ENCODE measurements at places on chromosomes 1 and 21. TPM values are rescaled to one million over a fixed set of nuclear protein-coding genes. Genes with fewer than 3 reads are reported as not detected.

DNA sequence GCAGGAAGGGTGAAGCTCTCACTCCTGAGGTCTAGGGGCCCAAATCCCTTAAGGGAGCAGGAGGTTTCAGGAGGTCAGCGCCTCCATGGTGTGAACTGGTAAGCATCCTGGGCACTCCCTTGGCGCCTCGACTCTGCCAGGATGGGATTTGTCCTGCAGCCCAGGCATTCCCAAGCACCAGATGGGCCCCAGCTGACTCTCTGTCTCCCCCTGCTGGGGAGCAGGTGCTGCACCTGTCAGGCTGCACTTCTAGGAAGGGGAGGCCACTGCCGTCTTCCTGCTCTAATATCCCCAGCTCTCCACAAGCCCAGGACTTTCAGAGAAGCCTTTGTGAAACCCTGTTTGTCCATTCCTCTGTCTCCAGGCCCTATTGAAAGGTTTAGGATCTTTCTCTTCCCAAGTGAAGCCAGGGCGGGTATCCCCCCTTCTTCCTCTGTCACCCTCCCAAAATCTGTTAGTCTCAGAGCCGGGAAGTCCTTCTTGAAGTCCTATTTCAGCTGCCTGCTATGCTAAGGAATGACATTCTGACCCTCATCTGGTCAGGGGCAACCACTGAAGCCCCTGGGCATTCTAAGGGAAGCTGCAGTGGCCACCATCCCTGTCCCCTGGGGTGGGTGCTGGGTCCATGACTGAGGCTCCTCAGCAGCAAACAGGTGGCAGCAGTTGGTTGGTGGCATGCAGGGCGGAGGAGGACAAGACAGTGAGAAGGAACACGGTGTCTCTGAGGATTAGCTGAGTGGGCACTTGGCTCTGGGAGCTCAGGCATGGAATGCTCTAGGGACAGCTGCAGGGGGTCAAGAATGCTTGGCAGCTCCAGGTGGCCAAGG lies 3.2 kb downstream of the MYBPH start:
- peaks cover 12% of the 10 kb centered on the region for H3K4me1 ChIP-seq
- H3K4me3 ChIP-seq: no peak overlapping the region
- DNase-seq: peak; percentile 76
- no peaks in the 10 kb centered on the region for H3K27me3 ChIP-seq

- H3K27ac ChIP-seq: no peak overlapping the region
- DNase-seq: no peak
- no peaks in the 10 kb centered on the region for H3K36me3 ChIP-seq
Measured at GRCh38 chr1:66140072-66140471, 347.4 kb downstream of the PDE4B start.

GRCh38 chr1:111603979-111604378 lies 15.6 kb upstream of the RAP1A start:
- no peaks in the 10 kb centered on the region for H3K36me3 ChIP-seq
- DNase-seq: no peak
- H3K4me3 ChIP-seq: no peak overlapping the region
- no peaks in the 10 kb centered on the region for H3K27me3 ChIP-seq

DNA sequence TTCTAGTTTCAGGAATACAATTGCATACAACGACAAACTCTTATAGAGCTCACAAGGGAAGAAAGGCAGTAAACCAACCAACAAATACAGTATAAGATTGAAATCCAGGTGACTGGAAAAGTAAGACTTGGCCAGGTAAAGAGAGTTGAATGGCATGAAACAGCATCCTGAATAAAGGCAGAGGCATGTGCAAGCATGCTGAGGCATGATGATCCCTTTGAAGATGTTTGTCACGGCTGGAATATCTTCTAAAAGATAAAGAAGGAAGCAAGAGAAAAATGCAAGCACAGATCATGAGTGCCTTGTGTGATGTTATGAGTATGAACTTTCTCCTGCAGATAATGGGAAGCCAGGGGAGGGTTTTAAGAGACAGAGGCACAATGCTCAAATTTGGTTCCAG lies 83.3 kb upstream of the SPATA6 start:
- no peaks in the 10 kb centered on the region for H3K4me1 ChIP-seq
- no peak overlapping the region for H3K27ac ChIP-seq
- DNase-seq: no peak
- no peak overlapping the region for H3K4me3 ChIP-seq
- no peaks in the 10 kb centered on the region for H3K36me3 ChIP-seq
- no peaks in the 10 kb centered on the region for H3K27me3 ChIP-seq

DNA sequence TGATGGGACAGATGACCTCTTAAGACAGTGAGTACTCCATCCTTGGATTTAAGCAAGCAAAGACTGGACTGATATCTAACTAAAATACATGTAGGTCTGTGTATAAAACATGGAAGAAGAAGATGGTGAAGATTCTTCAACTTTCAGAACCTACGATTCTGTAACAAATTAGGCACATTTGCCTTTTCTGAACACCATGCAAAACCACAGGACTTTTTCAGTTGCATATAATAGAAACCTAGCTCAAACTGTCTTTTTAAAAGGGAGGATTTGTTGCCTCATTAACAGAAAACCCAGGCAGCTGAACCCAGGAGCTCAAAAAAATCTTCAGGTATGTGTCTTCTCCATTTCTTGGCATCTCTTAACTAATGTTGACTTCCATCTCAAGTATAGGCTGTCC lies 14.7 kb upstream of the TSPAN1 start:
- DNase-seq: no peak
- H3K36me3 ChIP-seq: no peaks in the 10 kb centered on the region
- H3K4me3 ChIP-seq: no peak overlapping the region

DNA sequence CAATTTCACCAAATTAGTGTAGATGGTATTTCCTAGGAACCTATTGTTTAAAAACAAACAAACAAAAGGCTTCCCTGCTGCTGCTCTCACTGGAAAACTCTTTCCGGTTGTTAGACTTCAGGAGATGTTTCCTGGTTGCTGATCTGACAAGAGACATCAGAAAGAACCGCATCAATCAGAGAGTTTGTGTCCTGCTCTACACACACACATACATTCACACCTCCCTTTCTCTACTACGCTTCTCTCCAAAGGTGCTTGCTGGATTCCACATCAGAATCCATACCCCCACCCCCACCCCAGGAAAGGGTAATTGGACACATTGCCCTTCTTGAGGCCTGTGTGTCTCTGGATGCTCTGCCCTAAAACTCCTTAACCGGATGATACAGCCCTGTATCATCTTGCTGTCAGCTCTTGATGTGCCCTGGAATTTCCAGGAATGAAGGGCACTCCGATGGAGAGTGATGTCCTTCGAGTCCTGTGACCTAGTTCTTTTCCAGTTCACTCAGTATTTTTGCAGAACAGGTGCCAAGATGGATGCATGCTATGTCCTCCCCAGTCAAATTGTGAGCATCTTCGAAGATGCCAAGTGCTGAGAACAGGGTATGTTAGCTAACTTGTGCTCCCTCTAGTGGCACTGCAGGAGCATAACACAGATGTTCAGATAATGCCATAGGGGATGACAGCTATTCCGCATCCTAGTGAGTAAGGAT lies 113.7 kb upstream of the SLC35F3 start:
- H3K27ac ChIP-seq: no peak overlapping the region
- H3K36me3 ChIP-seq: no peaks in the 10 kb centered on the region
- no peaks in the 10 kb centered on the region for H3K27me3 ChIP-seq
- H3K4me1 ChIP-seq: no peaks in the 10 kb centered on the region
- peak; percentile 73 for DNase-seq

GRCh38 chr21:45638707-45639106 lies 4.8 kb upstream of the PCBP3 start:
- no peak overlapping the region for H3K27ac ChIP-seq
- no peak for DNase-seq
- H3K27me3 ChIP-seq: peaks cover 30% of the 10 kb centered on the region
- H3K4me3 ChIP-seq: no peak overlapping the region

DNA sequence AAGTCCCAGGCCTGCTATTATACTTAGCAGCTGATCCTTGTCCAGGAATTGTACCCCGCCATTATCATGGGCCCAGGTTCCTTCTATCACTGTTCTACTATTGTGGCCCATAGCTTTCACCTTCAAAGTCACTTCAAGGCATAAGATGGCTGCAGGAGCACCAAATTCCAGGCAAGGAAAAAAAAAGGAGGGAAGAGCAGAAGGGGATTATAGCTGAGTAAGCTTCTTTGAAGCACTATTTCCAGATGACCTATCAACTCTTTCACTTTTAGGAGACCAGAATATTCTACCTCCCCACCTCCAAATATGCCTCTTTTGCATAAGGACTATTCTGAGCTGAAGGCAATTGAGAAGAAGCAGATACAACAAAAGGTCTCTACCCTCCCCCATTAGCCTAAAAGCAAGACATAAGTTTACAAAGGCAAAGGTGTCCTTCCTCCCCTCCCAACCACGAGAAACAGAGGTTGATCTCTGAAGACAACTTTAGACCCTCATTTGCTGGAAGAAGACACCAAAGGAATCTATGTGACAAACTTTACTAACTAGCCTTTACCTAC lies 41.8 kb downstream of the PTAFR start:
- no peaks in the 10 kb centered on the region for H3K36me3 ChIP-seq
- H3K4me3 ChIP-seq: no peak overlapping the region
- no peak overlapping the region for H3K27ac ChIP-seq

- no peaks in the 10 kb centered on the region for H3K36me3 ChIP-seq
- no peaks in the 10 kb centered on the region for H3K27me3 ChIP-seq
- H3K27ac ChIP-seq: no peak overlapping the region
- no peaks in the 10 kb centered on the region for H3K4me1 ChIP-seq
- peak; percentile 42 for DNase-seq
Measured at GRCh38 chr21:21232320-21232719, 234.1 kb downstream of the NCAM2 start.

GRCh38 chr21:45517249-45518065 lies 24.8 kb downstream of the SLC19A1 start:
- H3K36me3 ChIP-seq: peaks cover 30% of the 10 kb centered on the region
- no peak overlapping the region for H3K27ac ChIP-seq
- no peak for DNase-seq
- H3K4me1 ChIP-seq: no peaks in the 10 kb centered on the region
- H3K27me3 ChIP-seq: no peaks in the 10 kb centered on the region

GRCh38 chr21:24445517-24445916 lies 1161.8 kb downstream of the MRPL39 start:
- H3K27ac ChIP-seq: no peak overlapping the region
- no peaks in the 10 kb centered on the region for H3K27me3 ChIP-seq
- H3K36me3 ChIP-seq: no peaks in the 10 kb centered on the region
- no peak for DNase-seq
- H3K4me1 ChIP-seq: no peaks in the 10 kb centered on the region
- no peak overlapping the region for H3K4me3 ChIP-seq

- no peak overlapping the region for H3K4me3 ChIP-seq
- no peaks in the 10 kb centered on the region for H3K36me3 ChIP-seq
- no peaks in the 10 kb centered on the region for H3K27me3 ChIP-seq
- no peak overlapping the region for H3K27ac ChIP-seq
- no peaks in the 10 kb centered on the region for H3K4me1 ChIP-seq
Measured at GRCh38 chr1:9542430-9542829, 3.2 kb downstream of the SLC25A33 start.

DNA sequence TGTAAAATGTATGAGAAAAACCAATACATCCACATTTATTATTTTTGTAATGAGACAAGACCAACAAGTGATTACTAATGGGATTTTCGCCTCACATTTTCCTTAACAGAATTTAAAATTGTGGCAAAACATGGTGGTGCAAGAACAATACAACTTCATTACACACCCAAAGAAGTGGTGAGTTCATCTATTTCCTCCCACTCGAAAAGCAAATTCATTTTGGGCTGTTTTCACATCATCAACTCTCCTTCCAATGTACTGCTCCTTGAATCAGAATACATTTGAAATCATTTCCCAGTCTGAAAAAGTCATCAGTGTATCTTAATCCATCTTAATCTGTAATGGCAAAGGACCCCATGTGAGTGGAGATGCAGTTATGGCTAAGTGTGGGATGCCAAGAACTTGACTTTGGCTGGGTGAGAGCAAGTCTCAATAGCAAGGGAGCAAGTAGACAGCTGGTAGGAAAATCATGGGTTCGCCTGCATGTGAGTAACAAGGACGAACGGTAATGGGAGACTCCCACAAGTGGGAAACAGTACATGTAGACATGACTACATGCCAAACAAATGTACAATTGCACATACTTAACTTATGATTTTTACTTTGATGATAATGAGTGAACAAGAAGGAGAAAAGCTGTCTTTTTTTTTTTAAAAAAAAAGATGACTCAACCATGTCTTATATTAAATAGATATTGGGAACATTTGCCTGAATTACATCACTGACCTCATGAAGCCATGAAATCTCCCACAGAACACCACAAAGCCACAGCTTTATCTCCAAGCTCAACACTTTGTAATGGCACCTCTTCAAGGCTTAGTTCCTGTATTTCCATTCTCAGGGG lies 46.0 kb downstream of the RUNX1 start:
- no peaks in the 10 kb centered on the region for H3K36me3 ChIP-seq
- no peak for DNase-seq
- no peaks in the 10 kb centered on the region for H3K4me1 ChIP-seq
- H3K27ac ChIP-seq: no peak overlapping the region
- no peaks in the 10 kb centered on the region for H3K27me3 ChIP-seq
- H3K4me3 ChIP-seq: no peak overlapping the region

- no peak for DNase-seq
- no peaks in the 10 kb centered on the region for H3K4me1 ChIP-seq
- no peak overlapping the region for H3K27ac ChIP-seq
- H3K4me3 ChIP-seq: no peak overlapping the region
Measured at GRCh38 chr21:14712121-14712715, 166.1 kb upstream of the SAMSN1 start.

DNA sequence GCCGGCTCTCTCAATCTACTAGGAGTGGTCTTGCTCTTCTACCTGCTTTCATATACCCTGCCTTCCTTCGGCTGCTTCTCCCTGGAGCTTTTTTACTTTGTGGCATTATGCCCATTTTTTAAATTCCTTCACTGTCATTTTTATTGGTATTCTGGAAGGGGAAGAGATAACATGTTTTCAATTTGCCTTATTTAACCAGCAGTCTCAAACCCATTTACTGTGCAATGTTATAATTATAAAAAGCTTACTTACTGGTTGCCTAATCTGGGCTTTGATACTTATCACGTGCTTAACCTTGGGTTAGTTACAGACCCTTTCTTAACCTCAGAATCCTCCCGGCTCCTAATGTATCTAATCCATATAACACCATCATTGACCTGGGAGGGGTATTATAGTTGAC lies 128.1 kb downstream of the SIPA1L2 start:
- peaks cover 14% of the 10 kb centered on the region for H3K4me1 ChIP-seq
- no peak for DNase-seq
- no peaks in the 10 kb centered on the region for H3K36me3 ChIP-seq
- no peak overlapping the region for H3K27ac ChIP-seq
- H3K27me3 ChIP-seq: no peaks in the 10 kb centered on the region

DNA sequence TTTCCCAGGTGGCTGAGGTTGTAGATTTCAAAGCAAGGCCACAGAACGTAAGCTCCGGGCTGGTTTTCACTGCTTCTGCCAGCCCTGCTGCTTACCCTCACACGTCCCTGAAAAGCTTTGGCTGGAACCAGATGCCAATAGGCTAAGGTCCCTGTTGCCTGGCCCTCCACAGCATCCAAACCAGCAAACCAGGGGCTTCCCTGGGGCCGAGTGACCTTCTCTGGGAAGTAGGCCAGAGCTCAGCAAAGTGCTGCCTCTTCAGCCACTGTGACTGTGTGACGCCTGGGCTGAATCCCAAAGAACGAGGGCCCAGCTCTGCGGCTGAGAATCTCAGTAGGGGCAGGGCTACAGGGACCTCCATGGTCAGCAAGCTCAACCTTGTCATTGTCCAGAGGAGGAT lies 28.9 kb upstream of the RBM15 start:
- H3K4me1 ChIP-seq: no peaks in the 10 kb centered on the region
- no peak for DNase-seq
- H3K36me3 ChIP-seq: no peaks in the 10 kb centered on the region
- H3K27ac ChIP-seq: no peak overlapping the region
- H3K4me3 ChIP-seq: no peak overlapping the region

The AIRE gene
- total RNA-seq: not detected

The CTSS gene
- not detected for total RNA-seq

The RGS5 gene
- total RNA-seq: 12.2 TPM

The BEST4 gene
- total RNA-seq: 0.84 TPM

The LCE2B gene
- not detected for total RNA-seq

The C4BPB gene
- total RNA-seq: not detected
